ENCODE measurements at places on chromosomes 1 and 21.

- DNase-seq, result no peak
Observed at GRCh38 chr1:21301794-21302440, 11.7 kb upstream of the ECE1 start.

- DNase-seq, result no peak
Observed at GRCh38 chr1:25148673-25149300, 83.5 kb downstream of the SYF2 start.

- no peak for DNase-seq
Observed at GRCh38 chr1:36269408-36269838, 36.7 kb upstream of the SH3D21 start.

GRCh38 chr21:26847921-26848320, 2.7 kb upstream of the ADAMTS1 start:
- no peak for DNase-seq

GRCh38 chr1:22826604-22827580, 116.3 kb downstream of the EPHB2 start:
- DNase-seq, result no peak

GRCh38 chr1:87134061-87134460, 194.6 kb upstream of the LMO4 start:
- DNase-seq, result no peak

GRCh38 chr21:21199342-21200102, 201.3 kb downstream of the NCAM2 start:
- DNase-seq, result no peak

GRCh38 chr1:66210635-66211244, 323.2 kb upstream of the SGIP1 start:
- no peak for DNase-seq

DNA sequence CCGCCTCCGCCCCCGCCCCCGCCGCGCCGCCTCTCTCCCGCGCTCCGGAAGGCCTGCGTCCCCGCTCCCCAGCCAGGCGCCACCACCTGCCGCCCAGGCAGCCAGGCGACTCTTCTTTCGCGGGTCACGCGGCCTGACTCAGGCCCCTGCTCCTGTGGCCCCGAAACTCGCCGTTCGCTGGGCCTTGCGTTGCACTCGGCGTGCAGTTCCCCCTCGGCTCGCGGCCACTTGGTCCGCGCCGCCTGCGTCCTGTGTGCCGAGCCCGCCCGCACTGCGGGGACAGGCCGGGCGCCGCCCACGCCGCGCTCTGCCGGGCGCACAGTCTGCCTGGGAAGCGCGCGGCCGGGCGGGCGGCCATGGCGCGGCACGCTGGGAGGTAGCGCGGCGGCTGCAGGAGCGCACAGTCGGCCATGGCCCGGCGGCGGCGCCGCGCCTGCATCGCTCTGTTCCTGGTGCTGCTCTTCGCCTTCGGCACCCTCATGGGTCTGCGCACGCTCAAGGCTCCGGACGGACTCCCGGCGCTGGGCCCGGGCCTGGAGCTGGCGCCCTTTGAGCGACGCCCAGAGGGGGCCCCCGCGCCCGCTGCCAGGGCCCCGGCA, at the start of gene MANEAL:
Gene MANEAL (plus strand): TSS at position 75 of the 599 bp plus-strand sequence. CDS start 336 bp downstream, at position 411.
- DNase-seq, result peak; percentile 72

GRCh38 chr1:225350872-225351271, 77.0 kb downstream of the LBR start:
- DNase-seq, result no peak

DNA sequence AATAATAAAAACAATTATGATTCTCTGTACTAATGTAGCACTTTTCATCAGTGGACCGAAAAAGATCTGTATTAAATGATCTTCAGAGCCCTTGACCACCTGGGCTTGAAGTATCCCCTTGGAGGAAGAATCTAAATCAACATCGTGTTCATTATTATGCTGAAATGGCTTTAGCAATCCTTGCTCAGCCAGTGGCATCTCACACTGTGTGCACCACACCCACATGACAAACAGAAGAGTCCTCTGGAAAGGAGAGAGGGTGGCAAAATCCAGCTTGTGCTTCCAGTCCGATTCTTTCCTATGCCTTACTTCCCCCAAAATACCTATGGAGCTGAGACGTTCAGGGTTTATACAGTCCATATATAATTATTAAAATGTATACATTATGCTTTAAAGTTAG, 318.5 kb upstream of the RUNX1 start:
- DNase-seq, result no peak

- no peak for DNase-seq
Observed at GRCh38 chr1:192140382-192140781, 17.9 kb upstream of the RGS18 start.

GRCh38 chr21:44998621-44999427, 59.0 kb downstream of the SLX9 start:
- DNase-seq, result no peak

- DNase-seq, result no peak
Observed at GRCh38 chr1:152398812-152399698, 15.0 kb downstream of the CRNN start.

DNA sequence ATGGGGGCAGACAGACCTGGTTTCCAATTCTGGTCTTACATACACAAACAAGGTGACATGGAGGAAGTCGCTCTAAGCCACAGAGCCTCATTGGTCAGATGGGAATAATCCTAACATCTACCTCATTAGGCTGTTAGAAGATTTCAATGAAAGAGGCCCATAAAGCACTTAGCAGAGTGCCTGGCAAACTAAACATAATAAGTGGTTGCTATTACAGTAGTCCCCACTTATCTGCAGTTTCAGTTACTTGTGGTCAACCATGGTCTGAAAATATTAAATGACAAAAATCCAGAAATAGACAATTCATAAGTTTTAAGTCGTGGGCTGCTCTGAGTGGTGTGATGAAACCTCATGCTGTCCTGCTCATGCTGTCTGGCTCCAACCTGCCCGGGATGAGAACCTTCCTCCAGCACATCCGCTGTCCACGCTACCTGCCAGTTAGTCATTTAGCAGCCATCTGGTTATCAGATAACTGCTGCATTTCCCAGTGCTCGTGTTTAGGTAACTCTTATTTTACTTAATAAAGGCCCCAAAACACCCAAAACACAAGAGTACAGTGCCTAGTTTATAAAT, 112.3 kb downstream of the DDX20 start:
- DNase-seq, result no peak

DNA sequence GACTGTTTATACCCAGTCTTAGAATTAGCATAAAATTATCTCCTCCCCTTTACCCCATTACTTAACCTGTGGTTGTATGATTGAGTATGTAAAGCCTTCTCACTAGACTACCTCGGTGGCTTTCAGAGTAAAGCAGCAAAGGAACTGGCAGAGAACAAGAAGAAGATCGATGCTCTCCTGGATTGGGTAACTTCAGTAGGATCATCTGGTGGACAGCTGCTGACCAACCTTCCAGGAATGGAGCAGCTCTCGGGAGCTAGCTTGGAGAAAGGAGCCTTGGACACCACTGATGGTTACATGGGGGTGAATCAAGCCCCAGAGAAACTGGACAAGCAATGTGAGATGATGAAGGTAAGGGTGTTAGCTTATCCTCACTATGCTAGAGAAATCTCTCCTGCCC, 138.6 kb upstream of the BMP8A start:
- DNase-seq, result no peak

DNA sequence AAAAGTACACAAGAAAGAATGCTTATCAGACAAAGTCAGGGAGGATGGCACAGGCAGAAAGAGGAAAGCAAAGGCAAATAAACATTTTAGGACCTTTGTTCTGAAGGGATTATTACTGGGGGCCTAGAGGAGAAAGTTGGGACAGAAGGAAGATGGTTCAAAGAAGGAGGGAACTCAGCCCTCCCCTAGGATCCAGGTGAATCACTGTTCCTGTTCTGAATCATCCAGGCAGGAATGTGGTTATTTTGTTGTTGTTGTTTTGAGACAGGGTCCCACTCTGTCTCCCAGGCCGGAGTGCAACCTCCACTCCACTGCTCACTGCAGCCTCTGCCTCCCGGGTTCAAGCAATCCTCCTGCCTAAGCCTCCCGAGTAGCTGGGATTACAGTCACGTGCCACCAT, 38.5 kb upstream of the PSEN2 start:
- no peak for DNase-seq

DNA sequence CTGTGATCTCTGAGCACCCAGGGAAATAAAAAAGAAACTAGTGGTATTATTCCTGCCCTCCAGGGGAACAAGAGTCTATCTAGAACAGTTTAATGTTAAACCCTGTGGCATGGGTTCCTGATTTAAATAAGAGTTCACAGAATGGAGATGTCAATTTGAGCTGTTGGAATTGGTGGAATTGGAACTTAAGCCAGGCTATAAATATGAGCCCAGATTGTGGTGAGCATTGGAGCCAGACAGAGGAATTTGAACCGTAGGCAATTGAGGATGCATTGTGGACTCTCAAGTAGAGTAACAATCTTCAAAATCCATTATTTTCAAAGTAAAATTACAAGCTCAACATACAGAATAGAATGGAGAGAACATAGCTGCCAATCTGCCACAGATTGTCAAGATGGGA, 98.2 kb downstream of the NEK7 start:
- DNase-seq, result no peak

DNA sequence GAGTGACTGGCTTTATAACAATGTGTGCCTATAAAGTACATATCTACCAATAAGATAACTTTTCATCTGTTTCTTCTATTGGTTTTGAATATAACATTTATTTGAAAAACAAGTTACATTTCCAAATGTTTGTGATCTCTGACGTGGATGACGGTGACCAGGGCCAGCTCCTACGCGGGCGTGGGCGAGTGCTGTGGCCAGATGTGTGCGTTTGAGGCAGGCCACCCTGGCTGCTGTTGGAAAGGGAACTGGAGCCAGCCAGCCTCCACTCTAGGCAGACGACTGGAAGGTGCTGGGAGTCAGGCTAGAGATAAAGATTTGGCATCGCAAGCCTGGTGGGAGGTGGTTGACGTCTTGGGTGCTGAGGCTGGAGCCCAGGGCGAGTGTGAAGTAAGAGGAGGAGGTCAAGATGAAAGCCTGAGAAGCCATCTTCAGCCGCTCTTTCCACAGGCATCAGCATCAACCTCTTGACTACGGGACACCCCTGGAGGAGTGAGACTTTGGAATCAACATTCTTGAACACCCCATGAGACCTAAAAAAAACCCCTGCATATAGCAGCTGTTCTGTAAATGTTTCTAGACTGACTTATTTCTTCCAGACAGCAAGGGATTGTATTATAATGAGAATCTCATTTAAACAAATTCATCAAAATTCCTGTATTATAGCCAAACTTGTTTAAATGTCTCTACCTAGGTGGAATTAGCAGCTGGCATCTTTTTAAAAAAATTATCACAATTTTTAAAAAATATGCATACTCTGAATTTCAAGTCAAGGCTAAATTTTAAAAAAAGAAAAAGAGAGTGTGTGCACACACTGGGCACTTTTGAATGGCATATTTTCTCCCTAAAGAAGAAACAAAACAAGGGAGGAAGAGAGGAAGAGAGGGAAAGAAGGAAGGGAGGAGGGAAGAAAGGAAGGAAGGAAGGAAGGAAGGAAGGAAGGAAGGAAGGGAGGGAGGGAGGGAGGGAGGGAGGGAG, 112.5 kb upstream of the SLC44A3 start:
- no peak for DNase-seq

- DNase-seq, result no peak
Observed at GRCh38 chr21:31030367-31031106, 7.7 kb downstream of the KRTAP19-8 start.

- DNase-seq, result no peak
Observed at GRCh38 chr21:45737485-45738166, 94.1 kb downstream of the PCBP3 start.

DNA sequence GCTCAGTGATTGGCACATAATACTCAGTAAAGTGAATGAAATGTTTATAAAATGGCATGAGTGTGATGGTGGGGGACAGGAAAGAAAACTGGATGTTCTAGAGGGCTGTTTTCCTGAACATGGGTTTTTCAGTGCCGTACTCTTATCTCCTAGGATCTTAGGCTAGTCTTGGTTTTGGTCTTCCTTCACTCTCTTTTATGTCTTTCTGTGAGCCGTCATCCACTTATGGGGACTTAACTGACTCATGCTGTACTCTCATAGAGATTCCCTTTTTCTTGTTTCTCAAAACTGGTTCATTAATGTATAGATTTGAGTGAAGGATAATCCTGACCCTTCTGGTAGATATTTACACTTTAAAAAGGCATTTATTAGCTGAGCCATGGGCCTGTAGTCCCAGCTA, 16.6 kb downstream of the AGO3 start:
- DNase-seq, result no peak

- no peak for DNase-seq
Observed at GRCh38 chr1:159867664-159868026, 5.2 kb upstream of the VSIG8 start.

DNA sequence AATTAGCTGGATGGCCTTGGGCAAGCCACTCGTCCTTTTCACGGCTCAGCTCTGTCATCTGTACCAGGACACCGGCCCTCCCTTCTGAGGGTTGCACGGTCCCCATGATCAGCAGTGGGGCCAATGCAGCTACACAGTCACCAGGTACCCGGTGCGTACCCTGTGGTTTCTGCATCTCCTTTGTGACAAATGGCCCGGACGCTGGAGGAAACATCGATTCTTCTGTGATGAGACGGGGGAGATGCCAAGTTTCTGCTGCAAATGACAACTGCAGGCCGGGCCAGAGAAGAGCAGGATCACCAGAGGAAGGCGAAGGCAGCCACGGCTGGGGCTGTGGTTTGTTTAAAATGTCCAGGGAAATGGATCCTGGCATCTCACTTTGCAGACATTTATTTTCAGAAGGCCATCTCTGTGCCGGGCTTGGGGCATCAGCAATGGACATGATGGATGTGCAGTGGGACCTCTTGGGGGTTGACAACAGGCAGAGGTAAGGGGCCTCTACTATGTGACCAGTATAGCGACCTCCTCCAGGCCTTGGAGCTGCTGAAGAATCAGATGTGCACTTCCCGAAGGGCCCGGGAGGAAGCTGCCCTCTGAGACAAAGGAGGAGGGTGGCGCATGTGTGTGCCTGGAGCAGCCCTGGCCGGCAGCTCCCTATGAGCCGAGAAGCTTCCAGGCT, 221.9 kb upstream of the C1orf174 start:
- no peak for DNase-seq

DNA sequence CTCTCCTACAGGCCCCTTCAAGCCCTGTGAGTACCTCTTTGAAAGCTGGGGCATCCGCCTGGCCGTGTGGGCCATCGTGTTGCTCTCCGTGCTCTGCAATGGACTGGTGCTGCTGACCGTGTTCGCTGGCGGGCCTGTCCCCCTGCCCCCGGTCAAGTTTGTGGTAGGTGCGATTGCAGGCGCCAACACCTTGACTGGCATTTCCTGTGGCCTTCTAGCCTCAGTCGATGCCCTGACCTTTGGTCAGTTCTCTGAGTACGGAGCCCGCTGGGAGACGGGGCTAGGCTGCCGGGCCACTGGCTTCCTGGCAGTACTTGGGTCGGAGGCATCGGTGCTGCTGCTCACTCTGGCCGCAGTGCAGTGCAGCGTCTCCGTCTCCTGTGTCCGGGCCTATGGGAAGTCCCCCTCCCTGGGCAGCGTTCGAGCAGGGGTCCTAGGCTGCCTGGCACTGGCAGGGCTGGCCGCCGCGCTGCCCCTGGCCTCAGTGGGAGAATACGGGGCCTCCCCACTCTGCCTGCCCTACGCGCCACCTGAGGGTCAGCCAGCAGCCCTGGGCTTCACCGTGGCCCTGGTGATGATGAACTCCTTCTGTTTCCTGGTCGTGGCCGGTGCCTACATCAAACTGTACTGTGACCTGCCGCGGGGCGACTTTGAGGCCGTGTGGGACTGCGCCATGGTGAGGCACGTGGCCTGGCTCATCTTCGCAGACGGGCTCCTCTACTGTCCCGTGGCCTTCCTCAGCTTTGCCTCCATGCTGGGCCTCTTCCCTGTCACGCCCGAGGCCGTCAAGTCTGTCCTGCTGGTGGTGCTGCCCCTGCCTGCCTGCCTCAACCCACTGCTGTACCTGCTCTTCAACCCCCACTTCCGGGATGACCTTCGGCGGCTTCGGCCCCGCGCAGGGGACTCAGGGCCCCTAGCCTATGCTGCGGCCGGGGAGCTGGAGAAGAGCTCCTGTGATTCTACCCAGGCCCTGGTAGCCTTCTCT, 23.5 kb downstream of the UBE2T start:
- DNase-seq, result no peak

- DNase-seq, result no peak
Observed at GRCh38 chr1:163106364-163106987, 37.3 kb downstream of the RGS4 start.
